ENCODE measurements at places on chromosomes 16 and 17. TPM values are rescaled to one million over a fixed set of nuclear protein-coding genes. Genes with fewer than 3 reads are reported as not detected.
A peak's percentile ranks its signal among the peaks of the same experiment; 100 is the strongest.

- H3K4me3 ChIP-seq: no peak overlapping the region
- peaks cover 21% of the 10 kb centered on the region for H3K4me1 ChIP-seq
- H3K27ac ChIP-seq: no peak overlapping the region
- no peak for DNase-seq
- H3K27me3 ChIP-seq: peaks cover 3% of the 10 kb centered on the region
These were observed 10.2 kb downstream of the PITPNM3 start for GRCh38 chr17:6546069-6546718.

DNA sequence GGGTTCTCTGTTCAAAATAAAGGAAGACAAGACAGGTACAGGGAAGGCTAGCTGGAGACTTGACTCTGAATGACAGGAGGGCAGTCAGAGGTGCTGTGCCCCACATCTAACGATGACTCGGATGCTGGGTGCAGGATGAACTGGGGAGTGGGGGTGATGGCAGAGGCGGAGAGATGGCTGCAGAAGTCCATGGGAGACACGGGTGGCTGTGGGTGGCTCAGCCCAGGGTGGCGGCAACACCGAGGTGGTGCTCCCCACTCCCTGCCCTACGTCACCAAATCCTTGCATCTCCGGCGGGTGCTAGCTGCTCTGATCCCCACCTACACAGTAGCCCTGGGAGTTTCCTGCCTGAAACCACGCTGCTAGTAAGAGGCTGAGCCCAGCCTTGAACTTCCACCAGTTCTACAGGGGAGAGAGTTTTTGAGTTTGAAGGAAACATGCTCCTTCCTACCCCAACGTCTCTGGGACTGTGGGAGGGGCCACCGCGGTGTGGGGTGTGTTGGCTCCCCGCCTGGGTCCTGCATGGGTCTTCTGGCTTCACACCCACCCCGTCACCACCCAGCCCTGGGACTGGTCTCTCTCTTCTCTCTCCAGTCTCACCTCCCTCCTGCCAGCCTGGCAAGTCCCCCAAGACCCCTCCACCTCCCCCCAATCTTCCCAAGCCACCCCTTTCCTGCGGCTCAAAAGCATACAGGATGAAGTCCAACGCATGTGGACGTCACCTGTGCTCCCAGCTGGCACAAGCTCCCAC is 4.5 kb downstream of the GSG1L start:
- peaks cover 31% of the 10 kb centered on the region for H3K27me3 ChIP-seq
- H3K4me3 ChIP-seq: no peak overlapping the region
- no peak overlapping the region for H3K27ac ChIP-seq
- peaks cover 2% of the 10 kb centered on the region for H3K4me1 ChIP-seq

DNA sequence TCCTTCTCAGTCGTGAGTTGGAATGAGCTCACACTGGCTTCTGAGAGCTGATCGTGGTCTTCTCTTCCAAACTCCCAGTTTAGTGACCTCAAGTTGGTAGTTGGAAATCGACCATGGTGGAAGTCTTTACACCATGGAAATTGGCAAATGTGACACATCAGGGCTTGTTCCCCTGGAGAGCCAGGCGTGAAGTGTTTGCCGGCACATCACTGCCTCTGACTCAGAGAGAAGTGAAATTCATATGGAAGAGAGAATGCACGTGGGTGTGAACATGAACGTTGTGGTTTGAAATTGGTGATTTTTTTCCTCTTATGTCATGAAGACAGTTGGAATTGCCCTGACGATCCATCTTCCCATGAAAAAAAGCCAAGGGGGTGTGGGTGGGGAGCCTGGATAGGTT is 47.4 kb downstream of the AXIN2 start:
- no peak overlapping the region for H3K4me3 ChIP-seq
- H3K27me3 ChIP-seq: peaks cover 24% of the 10 kb centered on the region
- DNase-seq: no peak
- no peak overlapping the region for H3K27ac ChIP-seq
- H3K4me1 ChIP-seq: no peaks in the 10 kb centered on the region
- H3K36me3 ChIP-seq: no peaks in the 10 kb centered on the region

GRCh38 chr16:81679721-81680430 is 99.2 kb upstream of the PLCG2 start:
- no peak for DNase-seq
- no peaks in the 10 kb centered on the region for H3K4me1 ChIP-seq
- H3K4me3 ChIP-seq: no peak overlapping the region
- H3K27ac ChIP-seq: no peak overlapping the region

GRCh38 chr16:20504418-20504817 is 53.1 kb downstream of the ACSM2A start:
- H3K4me1 ChIP-seq: no peaks in the 10 kb centered on the region
- H3K27me3 ChIP-seq: no peaks in the 10 kb centered on the region
- DNase-seq: no peak
- peaks cover 2% of the 10 kb centered on the region for H3K36me3 ChIP-seq
- no peak overlapping the region for H3K4me3 ChIP-seq
- no peak overlapping the region for H3K27ac ChIP-seq

DNA sequence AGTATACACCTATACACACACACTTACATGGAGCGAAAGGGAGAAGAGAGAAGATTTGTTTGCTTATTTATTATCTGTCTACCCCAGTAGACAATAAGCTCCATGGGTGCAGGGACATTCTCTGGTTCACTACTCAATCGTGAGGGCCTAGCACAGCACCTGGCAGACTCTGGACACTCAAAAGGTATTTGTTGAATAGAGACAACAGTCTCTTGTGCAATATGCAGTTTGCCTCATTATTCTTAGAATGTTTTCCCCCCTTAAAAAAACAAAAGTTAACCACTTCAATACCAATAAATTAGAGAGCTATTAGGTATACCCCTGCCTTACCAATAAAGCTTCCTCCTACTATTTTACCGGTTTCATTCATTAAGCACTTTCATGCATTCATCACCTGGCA is 2.0 kb downstream of the AKAP10 start:
- no peaks in the 10 kb centered on the region for H3K27me3 ChIP-seq
- H3K36me3 ChIP-seq: peaks cover 46% of the 10 kb centered on the region
- peaks cover 49% of the 10 kb centered on the region for H3K4me1 ChIP-seq
- peak overlapping the region; percentile 56 for H3K4me3 ChIP-seq

Gene EVPLL
- not detected for total RNA-seq

Gene KRTAP1-5
- total RNA-seq: not detected

Gene NACA2
- total RNA-seq: not detected

Gene TNFRSF17
- total RNA-seq: not detected

Gene WSB1
- 118 TPM for total RNA-seq

Gene SCIMP
- total RNA-seq: not detected

Data from activated CD8-positive, alpha-beta T cell treated with anti-CD3 and anti-CD28 coated beads, Interleukin-2, amount 10 ng/mL, durations not matched to agents 7 days and 5 days (primary cell).